ENCODE measurements at places on chromosomes 4 and X.

- DNase-seq, result no peak
These were observed 18.7 kb upstream of the SPANXB1 start for GRCh38 chrX:140983730-140984129.

DNA sequence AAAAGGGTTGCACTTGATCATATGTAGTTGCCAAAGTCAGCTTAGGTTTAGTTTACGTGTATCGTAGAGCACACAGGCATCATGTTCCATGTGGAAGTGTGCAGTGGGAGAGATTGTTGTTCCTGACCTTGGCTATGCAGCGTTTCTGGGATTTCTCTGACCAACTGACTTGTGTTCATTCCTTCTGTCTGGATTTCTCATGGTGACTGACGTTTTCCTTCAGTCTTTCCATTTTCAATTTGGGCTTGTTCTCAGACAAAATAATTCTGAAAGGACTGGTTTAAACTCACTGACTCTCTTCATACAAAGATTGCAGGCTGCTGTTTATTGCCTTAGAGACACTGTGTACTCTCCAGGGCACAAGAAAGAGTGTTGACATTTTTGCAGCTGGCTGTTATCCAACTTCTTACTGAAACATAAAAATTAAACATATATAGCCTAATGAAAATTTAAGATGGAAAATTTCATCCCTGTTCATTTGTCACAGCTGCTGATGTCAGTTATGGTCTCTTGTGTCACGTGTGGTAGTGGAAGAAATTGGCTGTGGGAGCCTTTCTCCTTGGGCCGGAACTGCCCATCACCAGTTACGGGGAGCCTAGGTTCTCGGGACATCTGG is 95.4 kb downstream of the TNIP2 start:
- DNase-seq, result no peak

GRCh38 chrX:18877469-18877868 is 106.4 kb downstream of the PHKA2 start:
- DNase-seq, result no peak

GRCh38 chr4:128166982-128167381 is 105.9 kb downstream of the LARP1B start:
- DNase-seq, result no peak

DNA sequence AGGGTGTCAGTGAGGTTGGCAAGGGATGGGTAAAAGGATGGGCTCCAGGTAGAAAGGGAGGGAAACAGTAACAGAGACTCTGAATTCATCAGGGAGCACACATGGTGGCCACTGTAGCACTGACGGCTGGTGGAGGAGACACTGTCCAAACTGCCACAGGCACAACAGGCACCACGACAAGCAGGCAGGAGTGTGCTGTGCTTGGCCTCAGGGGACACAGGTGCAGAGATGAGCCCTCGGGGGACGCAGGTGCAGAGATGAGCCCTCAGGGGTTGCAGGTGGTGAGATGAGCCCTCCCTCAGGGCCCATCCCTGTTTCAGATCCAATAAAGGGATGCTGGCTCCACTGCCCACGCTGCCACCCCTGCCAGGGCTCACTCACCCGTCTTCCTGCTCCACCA is 7.6 kb downstream of the PDE6B start:
- DNase-seq, result no peak

DNA sequence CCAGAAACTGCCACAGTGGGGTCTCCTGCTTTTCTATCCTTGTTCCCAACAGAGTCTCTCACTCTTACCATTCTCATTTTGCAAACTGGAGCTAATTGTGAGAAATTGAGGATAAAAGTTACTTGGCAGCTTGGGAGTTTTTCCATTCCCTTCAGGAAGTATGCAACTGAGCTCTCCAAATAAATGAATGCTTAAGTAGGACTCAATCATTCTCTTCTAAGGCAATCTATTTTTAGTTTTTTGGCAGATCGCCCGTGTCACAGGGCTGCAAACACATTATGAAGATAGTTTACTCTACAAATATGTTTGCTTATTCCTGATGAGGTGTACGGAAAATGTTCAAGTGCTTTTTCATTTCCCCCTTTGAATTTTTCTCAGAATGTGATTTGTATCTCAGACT is 5.3 kb downstream of the ASB11 start:
- no peak for DNase-seq

DNA sequence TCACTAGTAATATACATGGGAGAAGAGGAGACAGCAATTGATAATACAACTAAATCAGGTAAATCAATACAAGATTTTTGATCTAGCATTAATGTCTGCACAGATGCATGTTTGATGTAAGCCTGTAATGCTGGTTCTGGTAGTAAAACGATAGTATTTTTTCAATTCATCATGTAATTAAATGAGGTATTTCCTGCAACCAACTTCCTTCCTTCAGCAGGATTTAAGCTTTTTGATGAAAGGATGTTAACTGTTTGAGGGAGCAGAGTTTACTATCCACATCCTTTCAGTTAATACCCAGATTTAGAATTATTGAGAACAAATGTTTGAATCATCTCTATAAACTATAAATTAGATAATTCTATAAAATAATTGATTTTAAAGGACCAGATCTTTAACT is 31.4 kb upstream of the NFKB1 start:
- DNase-seq, result no peak

- no peak for DNase-seq
These were observed 126.5 kb upstream of the NKX1-1 start for GRCh38 chr4:1532549-1533395.

GRCh38 chrX:44891642-44892041 is 18.7 kb downstream of the KDM6A start:
- DNase-seq, result no peak

DNA sequence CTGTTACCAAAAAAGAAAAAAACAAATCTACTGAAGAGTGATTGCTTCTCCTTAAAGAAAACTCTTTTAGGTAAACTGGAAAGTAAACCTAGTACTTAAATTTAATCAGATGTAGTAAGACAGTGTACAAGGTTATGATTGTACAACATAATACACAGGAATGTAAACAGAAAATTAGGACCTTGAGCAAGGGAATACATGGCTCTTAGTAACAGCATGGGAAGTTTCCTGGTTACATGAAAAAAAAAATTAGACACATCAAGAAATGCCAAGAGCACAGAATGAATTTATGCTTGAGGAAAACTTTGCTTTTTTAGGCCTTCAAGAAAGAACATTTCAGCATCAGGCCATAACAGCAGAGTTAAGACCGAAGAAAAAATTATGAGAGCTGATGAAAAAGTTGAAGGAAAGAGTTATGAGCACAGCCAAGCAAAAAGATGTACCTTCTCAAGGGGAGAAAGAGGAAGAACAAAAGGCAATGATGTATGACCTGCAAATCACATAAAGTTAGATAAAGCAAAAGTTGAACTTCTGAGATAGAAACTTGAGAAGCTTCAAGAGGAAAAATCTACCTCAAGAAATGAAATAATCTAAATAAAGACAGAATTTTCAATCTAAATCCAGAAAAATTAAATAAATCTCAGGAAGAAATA is 311.6 kb downstream of the GALNTL6 start:
- no peak for DNase-seq

- no peak for DNase-seq
These were observed 52.0 kb downstream of the SEC24D start for GRCh38 chr4:118783887-118784286.

DNA sequence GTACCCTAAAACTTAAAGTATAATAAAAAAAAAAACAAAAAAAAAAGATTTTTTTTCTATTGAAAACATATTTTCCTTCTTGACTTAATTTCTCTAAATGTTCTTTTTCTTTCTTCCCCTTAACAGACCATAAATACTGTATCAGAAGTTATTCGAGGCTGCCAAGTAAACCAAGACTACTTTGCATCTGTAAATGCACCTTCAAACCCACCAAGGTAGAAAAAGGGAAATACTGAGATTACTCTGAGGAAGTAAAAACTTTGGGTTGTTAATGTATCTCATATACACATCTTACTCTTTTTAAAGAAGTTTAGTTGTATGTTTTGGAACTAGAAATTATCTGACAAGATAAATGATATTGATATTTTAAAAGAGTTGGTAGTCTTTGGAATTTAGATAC is 65.6 kb downstream of the USO1 start:
- DNase-seq, result no peak

GRCh38 chrX:119604766-119605463 is 1.3 kb downstream of the NKRF start:
- DNase-seq, result no peak

DNA sequence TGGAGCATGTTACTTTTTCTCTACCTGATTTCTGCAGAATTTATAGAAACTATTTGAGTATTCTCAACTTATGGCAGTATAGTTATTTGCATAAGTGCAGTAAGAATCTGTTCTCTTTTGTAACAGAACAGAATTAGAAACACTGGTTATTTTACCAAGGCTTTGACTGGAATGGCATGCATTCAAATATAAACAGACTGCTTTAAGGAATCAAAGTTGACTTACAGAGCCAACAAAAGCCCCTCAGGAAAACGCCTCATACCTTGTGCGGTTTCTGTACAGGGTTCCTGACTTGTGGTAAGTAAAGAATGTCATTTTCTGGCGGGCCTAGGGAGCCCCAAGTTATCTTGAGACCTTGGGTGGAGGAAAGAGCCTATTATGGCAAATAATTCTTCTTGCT is 97.1 kb downstream of the GPR143 start:
- no peak for DNase-seq

GRCh38 chr4:1953335-1953734 is 55.4 kb downstream of the NELFA start:
- DNase-seq, result no peak

GRCh38 chrX:84168095-84168494 is 19.9 kb downstream of the RPS6KA6 start:
- peak; percentile 48 for DNase-seq

- no peak for DNase-seq
These were observed 173.1 kb upstream of the KLF3 start for GRCh38 chr4:38490753-38491446.

DNA sequence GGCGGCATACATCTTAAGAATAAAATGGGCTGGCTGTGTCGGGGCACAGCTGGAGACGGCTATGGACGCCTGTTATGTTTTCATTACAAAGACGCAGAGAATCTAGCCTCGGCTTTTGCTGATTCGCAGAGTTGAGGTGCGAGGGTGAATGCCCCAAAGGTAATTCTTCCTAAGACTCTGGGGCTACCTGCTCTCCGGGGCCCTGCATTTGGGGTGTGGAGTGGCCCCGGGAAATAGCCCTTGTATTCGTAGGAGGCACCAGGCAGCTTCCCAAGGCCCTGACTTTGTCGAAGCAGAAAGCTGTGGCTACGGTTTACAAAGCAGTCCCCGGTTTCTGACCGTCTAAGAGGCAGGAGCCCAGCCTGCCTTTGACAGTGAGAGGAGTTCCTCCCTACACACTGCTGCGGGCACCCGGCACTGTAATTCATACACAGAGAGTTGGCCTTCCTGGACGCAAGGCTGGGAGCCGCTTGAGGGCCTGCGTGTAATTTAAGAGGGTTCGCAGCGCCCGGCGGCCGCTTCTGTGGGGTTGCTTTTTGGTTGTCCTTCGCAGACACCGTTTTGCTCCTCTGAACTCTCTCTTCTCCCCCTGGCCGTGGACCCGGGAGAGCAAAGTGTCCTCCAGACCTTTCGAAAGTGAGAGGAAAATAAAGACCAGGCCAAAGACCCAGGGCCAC is 1.9 kb downstream of the SHOX start:
- no peak for DNase-seq

- no peak for DNase-seq
These were observed 29.0 kb downstream of the UTP14A start for GRCh38 chrX:129934952-129935351.

DNA sequence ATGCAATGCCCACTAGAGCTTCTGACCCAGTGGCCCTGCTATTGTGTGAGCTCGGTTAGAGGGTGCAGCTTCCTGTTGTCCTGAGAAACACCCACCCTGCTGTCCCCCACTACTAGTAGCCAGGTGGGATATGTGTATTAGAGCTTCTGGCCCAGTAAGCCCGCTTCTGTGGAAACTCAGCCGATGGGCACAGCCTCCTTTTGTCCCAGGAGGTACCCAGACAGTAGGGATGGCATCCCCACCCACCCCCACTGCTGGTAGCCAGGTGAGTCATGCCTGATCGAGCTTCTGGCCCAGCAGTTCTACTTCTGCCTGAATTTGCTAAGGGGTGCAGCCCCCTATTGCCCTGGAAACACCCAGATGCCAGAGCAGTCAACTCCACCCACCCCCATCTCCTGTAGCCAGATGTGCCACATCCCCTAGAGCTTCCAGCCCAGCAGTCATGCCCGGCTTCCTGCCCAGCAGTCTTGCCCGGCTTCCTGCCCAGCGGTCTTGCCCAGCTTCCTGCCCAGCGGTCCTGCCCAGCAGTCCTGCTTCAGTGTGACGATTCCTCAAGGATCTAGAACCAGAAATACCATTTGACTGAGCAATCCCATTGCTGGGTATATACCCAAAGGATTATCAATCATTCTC is 162.7 kb upstream of the KLF8 start:
- DNase-seq, result no peak

DNA sequence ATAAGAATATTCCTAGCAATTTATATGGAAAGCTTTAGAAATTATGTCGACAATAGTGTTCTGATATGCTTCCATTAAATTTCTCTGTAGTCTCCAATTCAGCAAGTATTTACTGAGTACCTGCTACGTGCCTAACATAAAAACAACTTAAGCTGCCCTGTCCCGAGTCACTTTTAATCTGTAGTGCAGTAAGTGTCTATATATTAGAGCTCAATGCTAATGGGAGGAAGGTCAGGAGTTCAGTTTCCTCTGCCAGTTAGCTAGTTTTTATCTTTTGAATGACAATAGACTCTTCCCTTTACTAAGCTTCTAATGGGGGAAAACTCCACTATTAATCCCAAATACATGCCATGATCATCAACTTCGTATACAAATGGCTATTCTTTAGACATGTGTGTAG is 118.7 kb upstream of the NAP1L5 start:
- DNase-seq, result no peak

DNA sequence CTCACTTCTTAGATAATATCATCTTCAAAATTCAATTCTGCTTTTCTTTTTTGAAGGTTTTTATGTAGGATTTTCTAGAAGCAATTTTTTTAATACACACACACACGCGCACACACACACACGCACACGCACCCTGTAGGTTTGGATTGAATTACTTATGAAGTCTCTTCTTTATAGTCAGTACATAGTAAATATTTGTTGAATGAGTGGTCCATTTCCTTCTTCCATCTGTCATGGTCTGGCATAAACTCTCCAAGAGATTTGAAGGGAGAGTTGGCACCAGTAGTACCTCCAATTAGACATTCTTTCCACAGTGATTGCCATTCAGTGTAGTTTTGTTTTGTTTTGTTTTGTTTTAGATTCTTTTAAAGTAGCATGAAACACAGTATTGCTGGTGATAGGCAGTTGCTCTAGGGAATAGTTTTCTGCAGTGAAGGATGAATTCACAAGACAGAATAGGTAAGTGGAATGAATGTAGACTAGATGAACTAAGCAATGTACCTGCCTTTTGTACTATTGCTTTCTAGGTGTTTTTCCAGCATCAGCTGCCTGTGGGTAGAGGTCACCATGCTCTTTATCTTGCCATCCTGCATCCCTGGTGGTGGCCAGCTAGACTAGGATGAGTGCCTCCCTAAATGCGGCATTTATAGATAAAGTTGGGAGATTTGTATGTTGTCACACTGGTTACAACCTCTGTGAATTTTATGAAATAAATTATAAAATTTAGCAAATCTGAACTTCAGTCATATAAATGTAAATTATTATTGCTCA is 20.5 kb downstream of the PDLIM5 start:
- DNase-seq, result no peak

GRCh38 chr4:3623106-3623505 is 90.9 kb upstream of the LRPAP1 start:
- DNase-seq, result no peak
